Mesenteric fat pad (tissue), 1 donor: ENCODE measurements at places on chromosomes 6 and 20. TPM values are rescaled to one million over a fixed set of nuclear protein-coding genes. Genes with fewer than 3 reads are reported as not detected.

DNA sequence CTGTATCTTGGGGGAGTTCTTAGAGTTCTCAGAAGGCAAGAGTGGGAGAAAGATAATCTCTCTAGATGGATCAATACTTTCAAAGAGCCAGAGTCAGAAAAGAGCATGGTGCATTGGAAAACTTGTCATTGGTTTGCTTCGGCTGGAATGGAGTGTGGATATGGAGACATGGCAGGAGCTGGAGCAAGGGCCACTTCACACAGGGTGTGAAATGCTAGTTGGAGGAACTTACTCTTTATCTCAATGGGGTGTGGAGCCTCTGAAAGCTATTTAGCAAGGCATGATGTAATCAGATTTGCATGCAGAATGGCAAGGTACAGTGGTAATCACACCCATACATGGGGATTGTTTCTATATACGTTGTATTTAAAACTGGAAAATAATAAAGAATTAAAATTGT, 31.5 kb upstream of the PAQR8 start:
- no peak for DNase-seq

- DNase-seq, result no peak
These were observed 20.8 kb downstream of the TBC1D7 start for GRCh38 chr6:13307508-13307995.

GRCh38 chr6:98036344-98036923, 753.4 kb upstream of the MMS22L start:
- DNase-seq, result no peak

The SYNJ2 gene
- total RNA-seq, result 7.5 TPM

The RALGAPA2 gene
- total RNA-seq, result 46.7 TPM

The OSTM1 gene
- 106 TPM for total RNA-seq

The DNAH8 gene
- not detected for total RNA-seq
